ENCODE measurements at places on chromosomes 5 and 9.

- no peak for DNase-seq
Measured at GRCh38 chr9:16484744-16485143, 385.7 kb downstream of the BNC2 start.

DNA sequence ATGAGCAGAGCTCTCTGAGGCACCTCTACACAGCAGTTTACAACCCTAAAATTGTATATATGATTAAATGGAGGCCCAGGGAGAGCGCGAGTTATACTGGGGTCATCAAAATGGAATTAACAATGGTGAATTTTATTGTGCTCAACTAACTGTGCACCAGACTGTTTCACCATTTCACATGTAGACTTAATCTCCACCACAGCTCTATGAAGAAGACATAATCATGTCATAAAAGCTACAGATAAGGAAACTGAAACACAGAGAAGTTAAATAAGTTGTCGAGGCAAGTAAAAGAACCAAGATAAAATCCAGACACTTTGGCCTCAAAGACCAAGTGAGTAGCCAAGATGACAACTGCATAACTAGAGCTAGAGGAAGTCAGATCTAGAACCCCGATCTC, 1.5 kb downstream of the SH3TC2 start:
- no peak for DNase-seq

DNA sequence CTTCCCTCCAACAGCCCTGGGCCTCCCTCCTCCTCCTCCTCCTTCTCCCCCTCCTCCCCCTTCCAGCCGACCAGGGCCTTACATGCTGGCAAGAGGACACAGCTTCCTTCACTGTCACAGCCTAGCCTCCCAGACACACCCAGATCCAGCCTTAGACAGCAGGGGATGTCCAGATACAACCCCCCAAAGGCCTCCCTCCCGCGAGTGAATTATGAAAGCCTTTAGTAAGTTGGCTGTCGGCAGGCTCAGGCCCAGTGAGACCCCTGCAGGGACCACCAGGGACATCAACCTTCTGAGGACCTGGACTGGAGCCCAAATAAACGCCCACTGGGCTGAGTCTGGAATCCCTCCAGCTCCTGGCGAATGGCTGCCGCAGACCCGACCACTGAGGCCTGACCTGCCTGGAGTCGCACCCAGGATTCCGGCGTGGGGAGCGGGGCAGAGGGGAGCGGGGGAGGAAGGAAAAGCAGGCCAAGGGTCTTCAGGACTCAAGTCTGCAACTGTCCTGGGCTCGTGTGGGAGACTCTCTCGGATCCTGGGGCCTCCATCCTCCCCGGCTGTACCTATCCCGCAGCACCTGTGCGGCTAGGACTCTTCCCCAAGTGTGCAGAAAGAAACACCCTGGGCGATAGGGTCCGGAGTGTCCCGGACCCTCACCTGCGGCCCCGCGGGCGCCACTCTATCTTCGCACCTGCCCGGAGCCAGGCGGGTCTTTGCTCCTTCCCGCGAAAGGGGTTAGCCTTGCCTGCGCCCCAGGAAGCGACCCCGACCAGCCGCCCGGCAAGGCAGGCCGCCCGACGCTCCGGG, 705 bp downstream of the SEPTIN8 start:
- no peak for DNase-seq

GRCh38 chr5:125045646-125046045, 299.2 kb upstream of the ZNF608 start:
- no peak for DNase-seq

DNA sequence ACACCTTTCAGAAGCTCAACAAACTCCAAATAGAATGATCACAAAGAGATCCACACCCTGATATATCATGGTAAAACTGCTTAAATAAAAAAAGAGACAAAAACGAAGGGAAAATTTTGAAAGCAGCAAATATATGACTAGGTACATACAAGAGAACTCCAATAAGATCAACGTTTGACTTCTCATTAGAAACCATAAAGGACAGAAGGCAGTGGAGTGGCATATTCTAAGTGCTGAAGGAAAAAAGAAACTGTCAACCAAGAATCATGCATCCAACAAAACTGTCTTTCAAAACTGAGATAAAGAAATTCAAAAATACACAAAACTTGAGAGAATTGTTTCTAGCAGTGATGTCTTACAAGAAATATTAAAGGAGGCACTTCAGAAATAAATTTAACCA, 11.2 kb downstream of the SLC22A4 start:
- DNase-seq: no peak

GRCh38 chr5:57780306-57780960, 297.8 kb upstream of the ACTBL2 start:
- no peak for DNase-seq

GRCh38 chr5:77960863-77961396, 184.8 kb upstream of the TBCA start:
- no peak for DNase-seq

GRCh38 chr5:66197764-66198405, 53.8 kb downstream of the SREK1 start:
- DNase-seq: no peak
